ENCODE measurements at places on chromosomes 12 and 14. TPM values are rescaled to one million over a fixed set of nuclear protein-coding genes. Genes with fewer than 3 reads are reported as not detected.

Gene RNFT2
- total RNA-seq: 4.3 TPM

Gene SDR9C7
- not detected for total RNA-seq

Gene VIPAS39
- total RNA-seq: 17.8 TPM

Gene STYK1
- 4.6 TPM for total RNA-seq

Gene MRPL51
- 132 TPM for total RNA-seq

Gene DEGS2
- total RNA-seq: not detected

Gene PTPN11
- total RNA-seq: 78.3 TPM

Gene LUM
- 0.29 TPM for total RNA-seq

Gene BIN2
- total RNA-seq: not detected

Gene CLEC9A
- total RNA-seq: not detected

Gene COQ10A
- 10.9 TPM for total RNA-seq
